ENCODE measurements at places on chromosomes 7 and 10.
A peak's percentile ranks its signal among the peaks of the same experiment; 100 is the strongest.

GRCh38 chr7:156777364-156778069, 115.5 kb downstream of the LMBR1 start:
- H3K36me3 ChIP-seq, result no peaks in the 10 kb centered on the region
- H3K4me1 ChIP-seq, result no peaks in the 10 kb centered on the region
- no peak for DNase-seq
- no peaks in the 10 kb centered on the region for H3K27me3 ChIP-seq

- H3K36me3 ChIP-seq, result no peaks in the 10 kb centered on the region
- H3K4me1 ChIP-seq, result no peaks in the 10 kb centered on the region
- H3K27ac ChIP-seq, result no peak overlapping the region
- DNase-seq, result no peak
- no peaks in the 10 kb centered on the region for H3K27me3 ChIP-seq
Measured at GRCh38 chr7:46478046-46478445, 557.0 kb upstream of the IGFBP3 start.

DNA sequence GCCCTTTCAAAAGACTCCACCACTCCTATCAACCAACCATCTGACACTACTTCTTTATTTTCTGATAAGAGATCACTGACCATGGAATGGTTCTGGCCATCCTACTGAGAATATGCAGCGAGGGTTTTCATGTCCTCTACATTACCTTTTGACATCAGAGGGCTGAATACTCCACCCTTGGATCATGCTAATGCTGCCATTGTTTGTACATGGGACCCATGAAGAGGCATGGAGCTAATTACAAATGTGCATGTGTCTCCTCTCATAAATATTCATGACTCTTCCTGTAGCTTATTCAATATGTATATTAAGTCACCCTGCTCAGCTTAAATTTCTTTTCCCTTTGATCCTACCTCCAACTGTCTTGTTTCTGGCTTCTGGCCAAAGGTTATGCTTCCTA, 1065.8 kb upstream of the GHITM start:
- H3K27ac ChIP-seq, result no peak overlapping the region
- no peaks in the 10 kb centered on the region for H3K4me1 ChIP-seq
- no peak overlapping the region for H3K4me3 ChIP-seq
- no peaks in the 10 kb centered on the region for H3K36me3 ChIP-seq
- no peaks in the 10 kb centered on the region for H3K27me3 ChIP-seq

GRCh38 chr10:118032564-118032963, 14.2 kb downstream of the RAB11FIP2 start:
- no peak for DNase-seq
- peaks cover 3% of the 10 kb centered on the region for H3K36me3 ChIP-seq
- no peaks in the 10 kb centered on the region for H3K27me3 ChIP-seq

DNA sequence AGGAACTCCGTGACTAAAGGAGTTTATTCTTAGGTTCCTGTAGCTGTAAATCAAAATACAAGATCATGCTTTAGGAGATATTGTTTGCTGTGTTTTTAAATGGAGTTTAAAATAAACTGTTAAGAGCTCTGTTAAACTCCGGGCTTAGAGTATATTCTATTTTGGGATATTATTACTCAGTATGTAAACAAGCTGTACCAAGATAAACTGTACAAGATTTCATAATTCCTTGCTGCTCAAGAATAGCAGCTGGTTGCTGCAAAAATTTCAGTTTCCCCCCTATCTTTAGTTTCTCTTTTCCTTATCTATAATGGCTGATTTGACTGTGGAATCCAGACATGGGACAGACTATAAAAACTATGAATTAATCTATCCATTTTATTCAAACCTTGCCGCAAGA, 215.7 kb downstream of the HTR7 start:
- no peak for DNase-seq
- no peak overlapping the region for H3K4me3 ChIP-seq
- H3K4me1 ChIP-seq, result no peaks in the 10 kb centered on the region
- H3K27ac ChIP-seq, result no peak overlapping the region
- H3K36me3 ChIP-seq, result no peaks in the 10 kb centered on the region

DNA sequence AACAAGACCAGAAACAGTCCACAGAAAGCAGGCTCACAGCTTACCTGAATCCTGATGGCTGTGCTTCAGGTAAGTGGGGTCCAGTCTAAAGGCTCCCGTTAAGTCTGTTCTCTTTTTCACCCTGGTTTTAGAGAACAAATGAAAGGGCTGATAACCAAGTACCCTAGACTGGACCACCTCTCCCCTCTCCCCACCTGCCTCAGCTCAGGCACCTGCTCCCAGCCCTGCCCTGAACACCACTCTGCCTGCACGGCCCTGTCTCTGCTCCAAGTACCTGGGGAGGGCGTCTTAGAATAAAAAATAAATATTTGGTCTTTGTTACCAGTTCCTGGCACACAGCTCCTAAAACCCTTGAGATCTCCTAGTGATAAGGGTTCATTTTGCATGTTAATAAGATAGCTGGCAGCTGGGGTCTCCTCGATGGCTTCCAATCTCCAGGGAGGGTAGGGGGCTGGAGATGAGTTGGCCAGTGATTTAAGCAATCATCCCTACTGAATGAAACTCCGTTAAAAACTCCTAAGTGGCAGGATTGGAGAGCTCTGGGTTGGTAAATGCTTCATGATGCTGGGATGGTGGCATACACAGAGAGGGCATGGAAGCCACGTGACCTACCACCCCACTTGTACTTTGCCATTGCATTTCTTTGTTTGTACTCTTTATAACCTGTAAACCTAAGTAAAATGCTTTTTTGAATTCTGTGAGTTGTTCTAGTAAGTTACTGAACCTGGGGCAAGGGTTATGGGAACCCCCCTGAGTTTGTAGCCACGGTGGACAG, 29.8 kb upstream of the FIGNL1 start:
- H3K36me3 ChIP-seq, result no peaks in the 10 kb centered on the region
- H3K4me3 ChIP-seq, result no peak overlapping the region
- H3K4me1 ChIP-seq, result peaks cover 3% of the 10 kb centered on the region
- DNase-seq, result no peak

DNA sequence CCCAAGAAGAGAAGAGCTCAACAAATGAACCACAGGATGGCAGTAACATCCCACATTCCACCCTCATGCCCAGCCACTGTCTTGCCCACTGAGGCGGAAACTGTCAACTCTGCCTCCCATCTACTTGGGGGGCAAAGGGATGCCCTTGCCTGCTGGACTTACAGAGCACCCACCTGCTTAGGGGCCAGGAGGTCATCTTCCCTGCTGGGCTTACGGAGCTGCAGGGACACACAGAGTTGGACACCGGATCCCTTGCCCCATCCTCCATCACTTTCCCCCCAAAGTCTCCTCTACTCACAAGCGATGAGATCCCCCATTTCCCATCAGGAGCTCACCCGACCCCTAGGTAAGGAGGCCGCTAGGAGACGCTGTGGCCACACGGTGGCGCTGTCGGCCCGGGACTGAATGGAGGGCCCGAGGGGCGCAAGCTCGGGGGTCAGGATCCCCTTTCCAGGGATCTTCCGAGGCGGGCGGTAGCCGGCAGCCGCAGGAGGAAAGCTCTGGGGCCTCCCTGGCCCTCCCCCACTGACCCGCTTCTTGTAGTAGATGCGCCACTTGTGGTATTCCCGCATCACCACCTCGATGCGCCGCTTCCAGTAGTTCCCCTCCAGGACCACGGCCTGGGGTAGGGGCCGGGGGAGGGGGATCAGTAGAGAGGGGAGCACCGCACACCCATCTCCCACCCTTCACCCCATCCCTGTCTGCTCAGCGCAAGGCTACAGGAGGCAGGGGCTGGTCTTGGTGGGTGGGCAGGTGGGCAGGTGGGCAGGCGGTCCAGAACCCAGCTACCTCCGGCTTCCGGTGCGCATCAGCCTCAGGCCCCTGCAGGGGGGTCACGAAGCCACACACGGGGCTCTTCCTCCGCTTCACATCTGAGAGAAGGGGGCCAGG, 17.3 kb downstream of the MLXIPL start:
- DNase-seq, result peak; percentile 97
- no peaks in the 10 kb centered on the region for H3K27me3 ChIP-seq
- H3K4me1 ChIP-seq, result no peaks in the 10 kb centered on the region
- H3K4me3 ChIP-seq, result peak overlapping the region; percentile 11
- H3K36me3 ChIP-seq, result no peaks in the 10 kb centered on the region
- H3K27ac ChIP-seq, result no peak overlapping the region

GRCh38 chr10:74875966-74876365, 49.6 kb downstream of the KAT6B start:
- no peak for DNase-seq
- H3K4me1 ChIP-seq, result no peaks in the 10 kb centered on the region
- no peak overlapping the region for H3K4me3 ChIP-seq
- H3K27ac ChIP-seq, result no peak overlapping the region
- no peaks in the 10 kb centered on the region for H3K27me3 ChIP-seq
- no peaks in the 10 kb centered on the region for H3K36me3 ChIP-seq

DNA sequence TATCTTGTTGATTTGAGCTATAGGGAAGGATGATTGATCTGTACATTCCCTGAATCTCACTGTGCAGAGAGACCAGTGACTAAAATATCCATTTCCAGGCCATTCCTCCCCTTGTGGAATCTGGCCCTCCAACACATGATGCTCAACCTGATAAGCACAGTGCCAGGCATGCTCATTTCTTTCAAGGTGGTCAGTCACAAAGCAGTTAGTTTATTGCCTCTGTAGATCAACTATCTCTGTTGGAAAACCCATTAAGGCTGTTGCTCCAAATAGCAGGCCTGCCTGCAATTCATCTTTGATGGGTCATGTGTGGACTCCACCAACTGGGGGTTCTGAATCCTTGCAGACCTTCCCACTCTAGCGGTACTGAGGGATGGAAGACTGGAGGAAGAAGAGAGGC, 168.6 kb upstream of the FOXK1 start:
- H3K27ac ChIP-seq, result no peak overlapping the region
- H3K4me1 ChIP-seq, result no peaks in the 10 kb centered on the region
- H3K4me3 ChIP-seq, result no peak overlapping the region
- no peak for DNase-seq

GRCh38 chr10:10598297-10598696, 419.4 kb upstream of the CELF2 start:
- no peak for DNase-seq
- no peaks in the 10 kb centered on the region for H3K27me3 ChIP-seq
- H3K36me3 ChIP-seq, result no peaks in the 10 kb centered on the region
